Liver (tissue), 10 donors: ENCODE measurements at places on chromosomes 7 and 10. TPM values are rescaled to one million over a fixed set of nuclear protein-coding genes. Genes with fewer than 3 reads are reported as not detected.

DNA sequence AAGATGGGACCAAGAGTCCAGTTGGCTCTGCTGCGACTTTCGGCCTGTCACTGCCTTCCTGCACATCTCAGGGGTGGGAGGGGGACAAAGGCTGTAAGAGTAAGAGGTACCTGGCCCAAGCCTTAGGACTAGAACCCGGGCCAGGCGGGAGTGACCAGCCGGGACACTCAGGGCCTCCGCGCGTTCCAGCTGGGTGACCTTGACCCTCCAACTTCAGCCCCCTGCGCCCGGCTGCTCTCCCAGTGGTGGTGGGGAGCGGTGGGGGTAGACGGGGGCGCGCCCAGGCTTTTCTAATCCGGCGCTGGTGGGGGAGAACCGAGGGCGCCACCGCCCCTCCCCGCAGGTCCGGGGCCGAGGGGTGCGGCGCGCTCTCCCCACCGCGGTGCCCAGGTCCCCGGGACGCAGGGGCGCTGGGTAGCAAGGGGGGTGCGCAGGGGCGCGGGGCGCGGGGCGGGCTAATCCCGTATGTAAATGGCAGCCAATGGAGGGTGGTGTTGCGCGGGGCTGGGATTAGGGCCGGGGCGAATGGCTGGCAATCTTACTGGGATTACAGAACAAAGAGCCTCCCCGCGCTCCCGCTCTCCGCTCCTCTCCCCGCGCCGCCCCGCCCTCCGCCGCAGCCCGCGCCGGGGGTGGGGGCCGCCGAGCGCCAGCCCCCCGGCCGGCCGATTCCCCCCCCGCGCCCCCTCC, at the start of gene GTF2IRD1:
Gene GTF2IRD1 (plus strand): TSS at position 585 of the 690 bp plus-strand sequence. CDS start 54,175 bp downstream, outside the sequence.
- DNase-seq: peak; percentile 46

Gene EPHA1
- 12.0 TPM for total RNA-seq

- DNase-seq: no peak
These were observed 14.6 kb downstream of the IFIT3 start for GRCh38 chr10:89342206-89342958.

DNA sequence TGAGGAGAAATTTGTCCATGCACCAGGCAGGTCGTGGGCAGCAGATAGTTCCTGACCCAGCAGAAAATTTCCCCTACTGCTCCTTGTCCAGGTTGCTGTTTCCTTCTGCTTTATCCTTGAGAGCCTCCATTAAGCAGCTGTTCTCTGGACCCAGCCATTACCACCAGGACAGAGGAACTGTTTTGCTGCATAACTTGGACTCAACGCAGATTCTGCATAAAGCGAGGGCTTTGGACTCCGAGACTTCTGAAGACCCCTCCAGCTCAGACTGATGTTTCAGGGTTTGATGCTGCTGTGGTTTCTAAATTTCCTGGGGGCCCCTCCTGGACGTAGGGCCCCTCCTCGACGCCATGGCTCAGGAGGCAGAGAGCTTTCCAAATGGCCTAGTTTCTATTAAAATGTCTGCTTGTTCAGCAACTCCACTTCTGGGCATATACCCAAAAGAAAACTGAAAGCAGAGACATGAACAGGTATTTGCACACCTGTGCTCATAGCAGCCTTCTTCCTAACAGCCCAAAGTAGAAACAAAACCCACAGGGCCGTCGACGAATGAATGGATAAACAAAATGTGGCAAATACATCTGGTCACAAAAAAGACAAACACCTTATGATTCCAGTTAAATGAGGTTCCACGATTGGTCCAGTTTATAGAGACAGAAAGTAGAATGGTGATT, 28.3 kb upstream of the LMTK2 start:
- no peak for DNase-seq

DNA sequence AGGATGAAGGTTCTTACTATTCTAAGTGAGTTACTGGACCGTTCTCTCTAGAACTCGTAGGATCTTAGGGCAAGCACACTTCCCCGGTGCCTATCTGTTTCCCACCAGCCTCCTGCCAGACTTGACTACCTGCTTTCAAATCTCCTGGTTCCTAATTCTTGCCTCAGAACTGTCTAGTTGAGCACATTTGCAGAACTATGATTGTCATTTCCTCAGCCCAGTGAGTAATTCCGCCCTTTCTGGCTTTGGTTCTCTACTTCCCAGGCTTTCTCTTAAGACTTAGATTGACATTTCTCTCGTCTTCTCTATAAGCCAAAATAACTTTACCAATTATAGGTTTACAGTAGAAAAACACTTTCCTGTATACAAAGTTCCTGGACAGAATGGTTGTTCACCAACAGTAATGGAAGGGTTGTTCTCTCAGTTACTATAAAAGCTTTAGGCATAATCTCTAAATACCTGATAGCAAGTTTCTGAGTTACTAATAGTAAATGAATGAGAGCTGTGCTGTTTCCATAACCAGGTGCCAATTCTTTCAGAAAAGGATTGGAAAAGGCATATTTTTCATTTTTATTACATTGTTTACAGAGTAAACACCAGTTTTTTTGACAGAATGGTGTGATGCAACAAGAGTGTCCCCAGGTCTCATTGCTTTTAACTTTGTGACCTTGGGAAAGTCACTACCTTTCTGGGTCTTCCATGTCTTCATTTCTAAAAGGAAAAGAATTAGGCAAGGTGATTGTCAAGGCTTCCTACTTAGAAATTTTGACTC, 41.1 kb downstream of the PLEKHA8 start:
- DNase-seq: no peak

- no peak for DNase-seq
These were observed 215.8 kb downstream of the ZMYND11 start for GRCh38 chr10:350981-351501.
